ENCODE measurements at places on chromosomes 2 and 18.

DNA sequence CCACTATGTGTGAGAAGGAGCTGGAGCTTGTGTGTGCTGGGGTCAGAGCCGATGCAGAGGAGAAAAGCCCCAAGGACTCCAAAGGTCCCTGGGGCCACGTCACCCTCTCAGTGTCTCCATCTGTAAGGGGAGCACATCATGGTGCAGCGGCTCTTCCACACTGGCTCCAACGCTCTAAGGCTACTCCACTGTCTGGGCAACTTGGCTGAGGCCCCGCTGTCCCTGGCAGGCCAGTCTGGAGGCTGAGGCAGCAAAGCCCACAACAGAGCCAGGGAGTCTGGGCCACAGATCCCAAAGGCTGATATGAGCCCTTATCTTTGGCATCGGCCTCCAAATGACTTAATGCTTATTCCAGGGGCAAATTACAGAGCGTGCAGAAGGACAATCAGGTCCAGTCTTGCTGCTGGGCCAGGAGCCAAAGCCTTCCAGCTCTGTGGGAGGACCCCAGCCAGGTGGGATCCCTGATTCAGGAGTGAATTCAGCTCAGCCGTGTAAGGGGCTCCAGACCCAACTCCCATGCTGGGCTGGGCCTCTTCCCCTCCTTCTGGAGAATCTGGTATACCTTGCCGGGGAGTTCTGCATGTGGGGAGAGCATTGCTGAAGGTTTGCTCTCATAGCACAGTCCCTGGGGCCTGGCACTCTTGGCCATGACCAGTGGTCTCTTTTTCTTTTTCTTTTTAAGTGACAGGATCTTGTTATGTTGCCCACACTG, 1.8 kb upstream of the DUSP2 start:
- no peak for DNase-seq

- DNase-seq: no peak
Measured at GRCh38 chr2:134791616-134792015, 46.8 kb upstream of the ACMSD start.

DNA sequence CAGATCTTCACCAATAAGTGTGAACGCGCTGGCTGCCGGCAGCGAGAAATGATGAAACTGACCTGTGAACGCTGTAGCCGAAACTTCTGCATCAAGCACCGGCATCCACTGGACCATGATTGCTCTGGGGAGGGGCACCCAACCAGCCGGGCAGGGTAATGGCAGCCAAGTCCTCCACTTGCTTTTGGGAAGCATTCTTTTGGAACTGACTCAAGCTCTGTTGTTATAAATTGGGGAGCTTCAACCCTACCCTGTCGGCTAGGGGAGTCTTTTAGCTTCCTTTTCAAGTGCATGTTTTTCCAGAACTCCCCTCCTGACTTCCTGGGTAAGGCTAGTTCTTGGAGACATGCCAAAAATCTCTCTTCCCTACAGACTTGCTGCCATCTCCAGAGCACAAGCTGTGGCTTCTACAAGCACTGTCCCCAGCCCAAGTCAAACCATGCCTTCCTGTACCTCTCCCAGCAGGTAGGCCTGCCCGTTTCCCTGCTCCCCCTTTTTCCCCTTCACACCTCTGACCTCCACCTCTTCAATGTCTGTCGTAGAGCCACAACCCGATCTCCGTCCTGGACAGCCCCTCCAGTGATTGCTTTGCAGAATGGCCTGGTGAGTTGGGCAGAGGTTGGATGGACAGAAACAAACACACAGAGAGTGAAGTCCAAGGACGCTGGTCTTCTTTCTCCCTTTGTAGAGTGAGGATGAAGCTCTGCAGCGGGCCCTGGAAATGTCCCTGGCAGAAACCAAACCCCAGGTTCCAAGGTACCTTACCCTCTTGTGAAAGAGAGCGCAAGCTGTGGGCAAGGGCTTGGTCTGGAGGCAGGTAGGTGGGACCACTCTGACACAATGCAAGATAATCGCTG, 1.5 kb downstream of the ZFAND2B start:
- DNase-seq: no peak

DNA sequence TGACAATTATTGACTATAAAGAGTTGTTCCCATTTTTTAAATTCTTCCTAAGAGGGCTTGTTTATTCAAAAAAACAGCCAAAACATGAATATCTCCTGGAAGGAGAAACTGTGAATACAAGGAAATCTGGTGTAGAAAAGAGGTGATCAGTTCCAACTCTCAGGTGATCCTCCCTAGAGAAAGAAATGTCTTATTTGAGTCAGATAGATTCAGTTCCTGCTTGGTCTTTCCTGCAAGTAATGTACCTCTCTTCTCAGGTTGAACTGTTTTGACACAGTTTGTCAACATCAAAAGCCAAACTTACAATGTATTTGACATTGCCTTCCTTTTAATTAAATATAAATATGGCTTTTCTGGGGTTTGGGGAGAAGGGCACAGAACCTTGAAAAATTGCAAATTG, 567.4 kb downstream of the ARHGAP15 start:
- peak; percentile 18 for DNase-seq

DNA sequence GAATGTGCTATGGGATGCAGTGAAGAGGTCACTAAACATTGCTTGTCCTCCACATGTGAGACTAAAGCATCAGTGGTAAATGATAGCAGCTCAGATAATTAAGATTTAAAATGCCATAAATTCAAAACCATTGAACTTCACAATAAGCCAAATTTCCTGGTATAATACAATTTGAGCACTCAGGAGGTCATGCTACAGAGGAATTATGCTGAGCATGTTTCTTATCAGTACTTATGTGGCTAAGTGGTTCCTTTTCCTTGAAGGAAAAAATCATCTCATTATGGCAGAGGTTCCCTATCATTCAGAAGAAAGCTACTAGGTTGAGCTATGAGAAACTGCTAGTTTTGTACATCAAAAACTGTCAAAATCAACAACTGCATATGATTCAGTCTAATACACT, 156.6 kb downstream of the AGPS start:
- no peak for DNase-seq

GRCh38 chr2:23359631-23360567, 25.1 kb upstream of the KLHL29 start:
- DNase-seq: no peak
